Calu3 (cell line): ENCODE measurements at places on chromosomes 5 and 9.

DNA sequence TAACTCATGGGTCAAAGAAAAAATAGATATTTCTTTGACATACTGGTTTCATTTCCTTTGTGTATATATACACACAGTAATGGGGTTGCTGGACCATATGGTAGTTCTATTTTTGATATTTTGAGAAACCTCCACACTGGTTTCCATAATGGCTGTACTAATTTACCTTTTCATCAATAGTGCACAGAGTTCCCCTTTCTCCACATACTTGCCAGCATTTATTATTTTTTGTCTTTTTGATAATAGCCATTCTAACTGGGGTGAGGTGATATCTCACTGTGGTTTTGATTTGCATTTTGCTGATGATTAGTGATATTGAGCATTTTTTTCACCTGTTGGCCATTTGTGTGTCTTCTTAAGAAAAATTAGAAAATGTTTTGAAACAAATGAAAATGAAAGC, 78.4 kb upstream of the CKMT2 start:
- DNase-seq: no peak

GRCh38 chr5:72235725-72236124, 84.3 kb downstream of the MRPS27 start:
- DNase-seq: no peak

DNA sequence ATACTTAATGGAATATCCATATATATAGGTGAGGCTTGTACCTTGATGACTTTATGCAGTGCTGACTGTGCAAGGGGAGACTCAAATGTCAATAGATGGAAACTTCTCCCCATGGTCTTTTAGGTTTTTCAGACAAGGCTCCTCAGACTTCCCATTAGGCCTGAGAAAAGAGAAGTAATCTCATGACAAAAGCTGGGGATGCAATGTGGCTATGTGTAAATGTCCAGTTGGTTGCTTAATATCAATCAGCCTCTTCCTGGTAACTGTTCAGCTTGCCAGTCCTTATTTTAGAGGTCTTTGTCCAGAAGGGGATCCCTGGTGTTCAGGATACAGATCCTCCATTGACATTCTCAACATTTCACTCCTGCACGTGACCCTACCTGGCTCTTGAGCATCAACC, 621.1 kb upstream of the CDH18 start:
- DNase-seq: no peak

GRCh38 chr9:86975036-86975435, 27.7 kb upstream of the GAS1 start:
- DNase-seq: no peak

- DNase-seq: peak; percentile 62
Observed at GRCh38 chr9:131678499-131679111, 61.3 kb downstream of the RAPGEF1 start.

GRCh38 chr9:136187683-136188586, 17.0 kb downstream of the LHX3 start:
- no peak for DNase-seq

DNA sequence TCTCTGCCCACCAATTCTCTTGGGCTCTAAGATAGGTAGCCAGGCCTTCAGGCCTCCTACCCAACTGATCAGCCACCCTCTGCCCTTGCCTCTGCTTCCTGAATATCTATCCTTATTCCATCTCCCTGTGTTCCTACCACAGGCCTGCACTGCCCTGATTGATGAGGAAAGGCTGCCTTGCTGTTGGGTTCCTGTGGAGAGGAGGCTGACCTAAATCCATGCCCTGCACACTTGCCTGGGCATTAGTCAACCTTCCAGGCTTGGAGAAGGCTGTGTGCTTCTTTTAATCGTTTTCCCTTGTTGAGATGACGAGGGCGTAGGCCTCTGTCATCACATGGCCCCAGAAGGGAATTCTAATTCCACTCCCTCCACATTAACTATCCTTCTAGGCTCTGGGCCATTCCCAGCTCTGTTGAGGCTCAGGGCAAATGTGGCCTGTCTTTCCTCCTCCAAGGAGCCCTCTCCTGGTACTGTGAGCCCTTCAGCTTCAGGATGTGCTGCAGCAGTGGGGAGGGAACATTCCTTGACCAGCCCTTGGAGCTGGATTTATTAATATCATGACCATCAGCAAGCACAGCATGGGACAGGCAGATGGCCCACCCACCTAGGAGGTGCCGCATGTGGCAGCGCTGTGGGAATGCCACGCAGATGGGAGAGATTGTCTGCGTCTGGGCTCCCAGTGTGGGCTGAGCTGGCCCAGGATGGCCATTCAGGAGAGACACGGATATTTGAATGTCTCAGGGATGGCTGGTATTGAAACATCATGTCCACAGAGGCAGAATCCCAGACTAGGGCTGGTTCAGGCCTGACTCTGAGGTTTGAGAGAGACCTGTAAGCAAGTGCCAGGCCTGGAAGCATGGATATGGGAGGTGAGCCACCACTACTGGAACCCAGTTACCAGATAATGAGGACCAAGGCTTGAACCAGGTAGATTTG, 40.9 kb downstream of the ANGPTL2 start:
- DNase-seq: no peak

- DNase-seq: no peak
Observed at GRCh38 chr5:160773646-160774410, 78.2 kb downstream of the ATP10B start.

DNA sequence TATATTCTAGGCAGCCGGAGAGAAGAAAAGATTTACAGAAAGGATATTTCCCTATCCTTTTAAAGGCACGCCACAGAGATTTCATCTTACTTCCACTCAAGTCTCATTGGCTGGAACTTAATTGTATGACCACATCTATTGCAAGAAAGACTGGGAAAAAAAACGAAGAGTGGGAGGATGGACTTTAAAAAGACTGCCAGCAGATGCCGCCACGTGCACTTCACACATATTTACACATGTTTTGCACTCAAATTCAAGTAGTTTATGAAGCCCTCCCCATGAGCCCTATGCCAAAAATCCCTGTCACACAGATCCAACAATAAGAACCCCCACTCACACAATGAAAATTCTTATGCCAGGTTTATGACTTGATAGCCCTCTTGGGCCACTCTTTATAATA, 138.5 kb upstream of the TYRP1 start:
- peak; percentile 1 for DNase-seq
